ENCODE measurements at places on chromosomes 16 and 17.

- H3K4me1 ChIP-seq, result no peaks in the 10 kb centered on the region
- H3K27me3 ChIP-seq, result peaks cover 13% of the 10 kb centered on the region
- DNase-seq, result no peak
- H3K4me3 ChIP-seq, result no peak overlapping the region
Observed at GRCh38 chr16:26756633-26757032, 310.1 kb upstream of the C16orf82 start.

DNA sequence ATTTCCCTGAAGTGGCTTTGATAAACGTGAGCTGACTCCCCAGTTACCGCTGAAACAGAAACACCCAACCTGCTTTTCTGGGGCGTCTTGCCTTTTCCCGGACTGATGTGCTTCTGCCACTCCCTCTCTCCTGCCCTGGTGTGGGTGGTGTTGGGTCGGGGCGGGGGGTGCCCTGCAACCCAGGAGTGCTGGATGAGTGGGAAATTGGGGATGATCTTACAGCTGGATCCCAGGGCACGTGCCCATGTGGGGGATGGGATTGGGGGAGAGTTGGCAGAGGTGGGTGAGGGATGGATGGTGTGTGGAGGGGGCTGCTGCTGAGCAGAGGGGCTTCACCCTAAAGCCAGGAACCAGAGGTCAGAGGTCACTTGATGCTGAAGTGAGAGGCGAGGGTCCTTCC, 28.5 kb downstream of the PGS1 start:
- H3K27me3 ChIP-seq, result no peaks in the 10 kb centered on the region
- DNase-seq, result no peak
- H3K4me1 ChIP-seq, result peaks cover 20% of the 10 kb centered on the region
- H3K4me3 ChIP-seq, result no peak overlapping the region
- H3K36me3 ChIP-seq, result peaks cover 3% of the 10 kb centered on the region
- H3K27ac ChIP-seq, result no peak overlapping the region

DNA sequence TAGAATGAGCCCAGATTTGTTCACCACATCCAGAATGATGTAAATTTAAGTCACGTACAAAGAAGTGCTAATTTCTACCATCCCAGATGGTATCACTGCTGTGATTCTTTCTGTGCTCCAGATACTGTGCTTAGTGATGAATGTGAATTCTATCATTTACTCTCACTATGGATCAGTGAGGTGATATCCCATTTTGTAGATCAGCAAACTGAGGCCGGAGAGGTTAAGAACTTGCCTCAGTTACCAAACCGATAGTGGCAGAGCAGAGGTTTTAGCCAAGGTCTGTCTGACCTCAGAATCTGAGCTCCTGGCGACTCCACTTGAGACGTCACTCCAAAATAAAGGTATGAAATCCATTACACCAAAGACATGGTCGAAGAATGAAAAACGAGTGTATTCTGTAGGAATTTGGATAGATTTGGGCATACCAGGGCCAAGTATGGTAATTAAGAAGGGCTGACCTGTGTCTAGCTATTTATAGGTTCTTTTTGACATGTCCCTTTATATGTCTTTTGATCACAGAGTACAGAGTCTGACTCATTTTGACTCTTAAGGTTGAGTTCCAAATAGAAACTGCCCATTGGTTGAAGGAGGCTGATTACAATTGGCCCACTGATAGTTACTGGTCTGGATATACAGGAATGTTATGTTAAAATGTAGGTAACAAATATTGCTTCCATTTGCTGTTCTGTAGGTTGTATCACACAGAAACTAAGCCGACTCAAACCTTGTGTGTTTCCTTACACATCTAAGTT, 10.0 kb downstream of the MAP2K6 start:
- DNase-seq, result no peak
- peaks cover 16% of the 10 kb centered on the region for H3K36me3 ChIP-seq
- no peak overlapping the region for H3K4me3 ChIP-seq
- no peak overlapping the region for H3K27ac ChIP-seq

DNA sequence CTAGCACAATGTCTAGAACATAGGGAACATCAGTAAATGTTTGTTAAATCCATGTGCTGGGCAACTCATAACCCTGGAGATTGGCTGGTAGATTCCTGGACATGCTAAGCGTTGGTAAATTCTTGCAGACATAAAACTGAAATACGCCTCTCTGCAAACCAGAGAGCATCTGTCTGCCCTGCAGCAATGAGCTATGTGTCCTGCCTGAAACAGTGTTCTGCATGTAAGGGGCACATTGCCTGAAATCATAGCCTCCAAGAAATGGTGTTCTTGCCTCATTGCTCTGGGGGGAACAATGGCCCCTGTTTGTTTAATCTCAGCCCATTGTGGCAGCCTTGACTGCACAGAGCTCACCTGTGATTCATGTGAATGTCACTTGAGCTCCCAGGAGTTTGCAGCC, 113.5 kb upstream of the CCL2 start:
- DNase-seq, result no peak
- no peak overlapping the region for H3K4me3 ChIP-seq
- H3K27me3 ChIP-seq, result peaks cover 8% of the 10 kb centered on the region
- no peaks in the 10 kb centered on the region for H3K36me3 ChIP-seq
- no peaks in the 10 kb centered on the region for H3K4me1 ChIP-seq

- DNase-seq, result no peak
- peak overlapping the region; percentile 38 for H3K27ac ChIP-seq
- peaks cover 17% of the 10 kb centered on the region for H3K36me3 ChIP-seq
Observed at GRCh38 chr16:87463722-87464690, 28.8 kb downstream of the ZCCHC14 start.

GRCh38 chr17:27808628-27809027, 8.3 kb upstream of the NOS2 start:
- DNase-seq, result no peak
- H3K36me3 ChIP-seq, result no peaks in the 10 kb centered on the region
- no peaks in the 10 kb centered on the region for H3K27me3 ChIP-seq
- peak overlapping the region; percentile 97 for H3K27ac ChIP-seq
- peaks cover 10% of the 10 kb centered on the region for H3K4me1 ChIP-seq
